HCT116 (cell line): ENCODE measurements at places on chromosomes 6 and 20.

DNA sequence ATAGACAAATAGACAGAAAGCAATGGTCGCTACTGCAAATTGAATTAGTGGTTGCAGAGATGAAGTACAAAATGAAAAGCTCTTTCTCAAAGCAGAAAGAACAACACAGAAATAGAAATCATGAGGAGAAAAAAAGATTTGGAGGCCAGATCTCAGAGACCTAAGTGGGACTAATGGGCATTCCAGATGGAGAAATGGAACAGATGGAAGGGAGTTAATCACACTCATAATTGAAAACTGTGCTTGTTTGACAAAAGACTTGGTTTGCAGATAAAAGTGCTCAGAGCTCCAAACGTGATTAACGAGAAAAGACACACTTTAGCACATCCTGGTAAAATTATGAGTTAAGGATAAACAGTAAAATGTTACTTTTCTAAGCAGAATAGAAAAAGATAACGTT is 58.1 kb upstream of the SNRPB2 start:
- no peak for DNase-seq

- no peak for DNase-seq
Observed at GRCh38 chr6:105688573-105688972, 285.7 kb upstream of the PREP start.

DNA sequence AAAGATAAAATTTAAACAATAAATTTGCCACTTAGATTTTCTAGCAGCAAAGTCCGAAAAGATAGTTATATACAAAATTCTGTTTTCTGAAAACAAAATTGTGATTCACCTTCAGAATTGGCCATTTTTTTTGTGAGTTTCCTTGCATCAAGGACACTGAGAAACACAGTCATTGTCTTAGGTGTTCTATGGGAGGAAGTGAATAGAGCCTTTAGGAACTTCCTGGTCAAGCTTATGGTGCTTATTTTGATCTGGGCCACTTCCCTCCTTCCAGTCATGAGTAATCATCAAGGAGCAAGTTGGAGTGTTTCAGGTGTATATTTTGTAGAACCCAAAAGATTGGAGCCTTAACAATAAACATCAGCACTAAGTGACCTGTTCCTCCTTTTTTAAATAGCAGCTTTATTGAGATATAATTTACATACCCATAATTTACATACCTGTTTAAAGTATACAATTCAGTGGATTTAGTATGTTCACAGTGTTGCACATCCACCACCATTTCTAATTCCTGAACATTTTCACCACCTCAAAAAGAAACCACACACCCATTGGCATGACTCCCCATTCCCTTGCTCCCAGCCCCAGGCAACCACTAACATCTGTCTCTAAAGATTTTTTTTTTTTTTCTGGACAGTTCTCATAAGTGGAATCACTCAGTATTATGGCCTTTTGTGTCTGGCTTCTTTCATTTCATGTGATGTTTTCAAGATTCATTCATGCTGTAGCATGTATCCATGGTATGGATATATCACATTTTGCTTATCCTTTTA is 17.6 kb downstream of the TMEM74B start:
- no peak for DNase-seq

DNA sequence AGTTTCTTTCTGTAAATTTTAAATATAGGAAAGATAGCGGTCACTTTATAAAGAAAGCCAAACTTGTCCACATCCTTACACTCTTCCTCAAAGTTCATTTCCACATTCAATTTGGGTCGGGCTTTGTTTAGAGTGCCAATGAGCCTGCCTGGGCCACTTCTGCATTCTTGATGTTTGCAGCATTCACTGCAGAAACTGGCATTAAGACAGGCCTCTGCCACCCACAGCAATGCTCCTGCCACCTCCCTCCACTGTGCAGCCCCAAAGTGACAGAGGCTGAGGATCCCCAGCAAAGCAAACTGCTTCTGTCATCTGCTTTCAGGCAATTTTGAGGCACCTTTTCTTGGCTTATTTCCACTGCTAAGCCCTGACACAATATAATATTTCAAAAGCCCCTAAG is 61.2 kb downstream of the TNFAIP3 start:
- no peak for DNase-seq

DNA sequence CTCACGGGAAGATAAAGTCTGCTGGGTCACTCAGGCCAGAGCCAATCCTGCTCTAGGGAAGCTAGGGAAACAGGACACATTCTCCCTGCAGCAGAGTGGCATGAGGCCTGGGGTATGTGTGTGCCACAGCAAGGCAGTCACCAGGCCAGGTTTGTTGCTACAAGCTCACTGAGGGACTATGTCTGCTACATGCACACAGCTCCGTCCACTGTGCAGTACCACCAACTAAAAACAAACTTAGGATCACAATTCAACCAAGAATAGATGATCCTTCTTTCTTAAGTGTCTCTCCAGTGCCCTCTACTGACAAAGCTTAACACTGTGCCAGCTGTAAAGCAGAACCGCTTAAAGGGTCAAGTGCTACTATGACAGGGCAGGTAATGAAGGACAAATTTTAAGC is 192.5 kb downstream of the PTPRK start:
- peak; percentile 3 for DNase-seq

- no peak for DNase-seq
Observed at GRCh38 chr20:45971425-45971674, 653 bp downstream of the ZNF335 start.

GRCh38 chr6:87473419-87473903 is 687 bp downstream of the SLC35A1 start:
- DNase-seq: no peak

DNA sequence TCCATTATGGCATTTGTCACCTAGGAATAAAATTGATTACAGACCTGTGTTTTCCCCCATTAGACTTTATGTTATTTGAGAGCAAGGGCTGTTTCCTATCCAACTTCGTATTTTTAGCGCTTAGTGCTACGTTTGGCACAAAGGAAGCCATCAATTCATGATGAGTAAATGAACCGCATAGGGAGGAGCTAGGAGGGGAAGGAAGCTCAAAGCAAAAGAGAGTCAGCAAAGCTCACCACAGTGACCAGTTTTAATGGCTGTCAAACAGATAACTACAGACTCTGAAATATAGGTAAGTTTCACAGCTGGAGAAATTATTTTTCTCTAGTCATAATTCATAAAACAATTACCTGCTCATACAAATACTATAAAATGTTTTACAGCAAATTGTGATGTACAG is 6.9 kb upstream of the SAMD3 start:
- DNase-seq: no peak

DNA sequence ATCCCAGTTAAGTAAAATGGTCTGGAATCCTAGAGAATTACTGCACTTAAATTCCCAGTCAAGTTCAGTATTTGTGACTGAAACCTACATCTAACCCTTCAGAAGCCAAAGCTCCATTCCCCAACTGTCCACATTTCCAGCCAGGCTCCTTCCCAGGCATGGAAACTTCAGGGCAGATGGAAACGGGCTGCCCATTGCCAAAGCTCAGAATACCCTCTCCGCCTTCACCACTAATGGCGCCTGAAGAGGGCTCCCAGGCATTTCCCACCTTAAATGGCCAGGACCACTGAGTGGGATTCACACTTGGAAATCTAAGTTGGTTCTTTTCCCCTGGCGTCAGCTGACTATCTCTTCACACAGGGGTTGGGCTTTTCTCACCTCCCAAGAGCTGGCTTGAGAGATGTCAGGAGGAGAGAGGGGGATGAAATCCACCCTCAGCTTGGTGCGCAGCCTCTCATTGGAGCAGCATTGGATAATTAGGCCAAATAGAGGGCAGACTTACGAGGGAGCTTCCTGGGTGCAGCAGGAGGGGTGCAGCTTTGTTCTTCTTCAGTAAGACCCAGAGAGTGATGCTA is 82.9 kb downstream of the ANKRD60 start:
- DNase-seq: no peak

GRCh38 chr6:7164536-7165001 is 56.8 kb downstream of the RREB1 start:
- no peak for DNase-seq

DNA sequence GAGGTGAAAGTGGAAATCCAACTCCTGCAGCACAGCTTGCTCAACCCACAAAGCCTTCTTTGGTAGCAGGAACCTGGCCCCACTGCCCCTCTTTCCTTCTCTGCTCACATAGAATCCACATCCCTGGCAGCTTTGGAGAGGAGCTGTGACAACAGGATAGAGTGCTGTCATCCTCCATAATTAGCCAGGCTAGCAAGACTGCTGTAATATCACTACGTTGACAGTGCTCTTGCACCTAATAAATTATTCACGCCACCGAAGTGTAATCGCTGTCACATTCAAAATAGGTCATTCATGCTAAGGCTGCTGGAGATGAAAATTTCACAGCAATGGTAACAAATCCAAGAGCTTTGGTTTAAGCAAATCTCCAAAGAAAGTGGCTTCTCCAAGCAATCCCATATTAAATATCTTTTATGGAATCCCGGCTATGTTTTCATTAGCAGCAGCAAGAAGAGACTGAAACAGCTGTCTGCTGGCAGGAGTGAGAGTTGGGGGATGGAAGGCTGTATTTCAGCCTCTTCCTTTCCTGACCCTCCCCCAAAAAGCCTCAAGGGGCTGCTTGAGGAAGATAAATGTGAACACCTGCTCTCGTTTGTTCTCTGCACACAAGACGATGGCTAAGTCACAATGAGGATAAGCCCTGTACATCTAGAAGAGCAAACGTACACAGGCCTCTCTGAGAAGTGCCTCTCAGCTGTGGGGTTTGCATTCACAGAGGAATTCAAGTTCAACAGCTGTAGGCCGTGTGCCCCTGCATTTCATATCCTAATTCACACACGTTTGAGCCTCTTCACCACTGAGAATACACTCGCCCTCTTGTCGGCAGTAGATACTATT is 16.5 kb downstream of the RIPOR2 start:
- DNase-seq: no peak

GRCh38 chr6:40555092-40555491 is 32.1 kb downstream of the LRFN2 start:
- no peak for DNase-seq

DNA sequence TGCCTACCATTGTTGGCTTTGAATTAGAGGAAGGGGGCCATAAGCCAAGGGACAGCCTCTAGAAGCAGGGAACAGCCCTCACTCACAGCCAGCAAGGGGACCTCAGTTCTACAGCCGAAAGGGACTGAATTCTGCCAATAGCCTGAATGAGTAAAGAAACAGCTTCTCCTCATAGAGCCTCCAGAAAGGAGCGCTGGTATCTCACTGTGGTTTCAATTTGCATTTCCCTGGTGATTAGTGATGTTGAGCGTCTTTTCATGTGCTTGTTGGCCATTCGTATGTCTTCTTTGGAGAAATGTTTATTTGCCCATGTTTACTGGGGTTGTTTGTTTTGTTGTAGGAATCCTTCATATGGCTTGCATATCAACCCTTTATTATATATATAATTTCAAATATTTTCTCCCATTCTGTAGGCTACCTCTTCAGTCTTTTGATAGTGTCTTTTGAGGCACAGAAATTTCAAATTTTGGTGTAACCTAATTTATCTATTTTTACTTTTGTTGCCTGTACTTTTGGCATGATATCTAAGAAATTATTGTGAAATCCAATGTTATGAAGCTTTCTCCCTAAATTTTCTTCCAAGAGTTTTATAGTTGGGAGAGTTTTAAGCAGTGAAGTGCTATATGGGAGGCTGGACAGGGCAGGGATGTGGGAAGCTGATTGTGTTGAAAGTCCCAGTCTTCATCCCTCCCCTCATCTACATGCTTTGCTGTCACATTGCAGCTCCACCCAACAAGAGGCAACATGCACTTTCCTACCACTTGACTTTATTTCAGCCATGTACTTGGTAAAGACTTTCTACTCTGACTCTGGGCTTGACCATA is 82.3 kb upstream of the SHLD1 start:
- no peak for DNase-seq

GRCh38 chr6:20162515-20162914 is 49.8 kb downstream of the MBOAT1 start:
- DNase-seq: no peak

- no peak for DNase-seq
Observed at GRCh38 chr6:45378334-45378926, 696 bp upstream of the SUPT3H start.

DNA sequence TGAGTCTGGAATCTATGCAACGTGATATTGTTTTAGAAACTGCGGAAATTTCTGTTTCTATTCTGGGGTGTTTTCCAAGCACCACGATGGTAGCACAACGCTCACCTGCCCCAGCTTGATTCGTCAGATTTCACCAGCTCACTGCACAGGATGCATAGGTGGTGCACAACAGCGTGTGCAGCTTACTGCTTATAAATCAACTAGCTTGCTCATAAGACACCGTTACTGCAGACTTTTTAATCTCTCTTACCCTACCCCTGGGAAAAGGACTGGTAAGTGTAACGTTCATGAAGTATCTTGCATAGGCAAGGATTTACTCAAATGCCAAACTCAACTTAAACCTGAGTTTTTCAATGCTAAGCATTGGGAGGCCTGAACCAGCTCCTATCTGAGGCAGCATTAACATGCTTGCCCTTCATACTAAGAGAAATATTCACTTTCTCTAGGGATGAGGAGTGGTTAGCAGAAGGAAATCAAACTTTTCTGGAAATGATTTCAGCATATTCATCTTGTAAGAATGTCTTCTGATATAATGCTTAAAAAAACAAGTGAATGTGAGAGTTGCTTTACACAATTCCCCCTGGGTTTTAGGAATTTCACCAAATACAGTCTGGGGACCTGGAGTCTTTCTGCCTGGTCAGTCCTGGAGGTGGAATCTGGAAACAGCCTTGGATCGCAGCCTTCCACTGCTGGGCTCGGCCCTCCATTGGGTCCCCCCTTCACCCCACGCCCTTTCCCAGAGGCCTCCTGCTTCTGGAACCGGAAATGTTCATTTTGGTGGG is 100.6 kb downstream of the DACT2 start:
- no peak for DNase-seq

- DNase-seq: no peak
Observed at GRCh38 chr6:123316733-123317323, 319.9 kb downstream of the TRDN start.

DNA sequence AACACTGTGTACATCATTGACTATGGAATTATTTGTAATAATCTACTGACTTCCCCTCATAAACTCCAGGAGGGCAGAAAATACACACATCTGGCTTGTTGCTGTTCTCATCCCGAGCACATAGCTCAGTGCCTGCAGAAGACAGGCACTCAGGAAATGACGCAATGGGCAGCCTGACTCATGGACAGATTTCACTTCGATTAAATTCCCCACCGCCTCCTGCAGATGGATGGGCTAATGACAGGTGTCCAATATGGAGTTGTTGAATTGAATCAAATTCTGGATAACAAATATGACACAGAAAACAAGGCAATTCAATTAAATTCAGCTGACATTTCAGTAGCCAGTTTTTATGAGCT is 9.1 kb downstream of the ANKRD60 start:
- no peak for DNase-seq

DNA sequence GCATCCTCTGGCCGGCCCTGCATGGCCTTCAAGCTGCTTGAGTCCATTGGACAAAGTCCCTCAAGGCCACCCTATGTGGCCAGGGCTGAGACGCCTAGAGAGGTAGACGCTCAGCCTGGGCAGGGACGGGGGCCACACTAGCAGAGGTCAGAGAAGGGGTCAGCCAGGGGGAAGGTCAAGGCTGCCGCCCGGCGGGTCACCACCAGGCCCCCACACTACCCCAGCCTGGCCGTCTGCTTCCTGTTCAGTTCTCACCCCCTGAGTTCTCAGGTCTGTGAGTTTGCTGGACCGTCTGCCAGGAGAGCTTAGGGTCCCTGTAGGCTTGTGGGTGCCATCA is 37.3 kb downstream of the NTSR1 start:
- no peak for DNase-seq
